Fibroblast of lung (primary cell): ENCODE measurements at places on chromosomes 11 and 22. TPM values are rescaled to one million over a fixed set of nuclear protein-coding genes. Genes with fewer than 3 reads are reported as not detected.

GRCh38 chr11:78201096-78201818 is 12.5 kb downstream of the USP35 start:
- DNase-seq = no peak
- no peak overlapping the region for H3K4me3 ChIP-seq
- H3K36me3 ChIP-seq = peaks cover 18% of the 10 kb centered on the region
- H3K27me3 ChIP-seq = no peaks in the 10 kb centered on the region
- no peaks in the 10 kb centered on the region for H3K4me1 ChIP-seq

GRCh38 chr22:44000123-44000522 is 24.0 kb upstream of the PARVB start:
- no peak overlapping the region for H3K27ac ChIP-seq
- no peaks in the 10 kb centered on the region for H3K27me3 ChIP-seq
- H3K4me3 ChIP-seq = no peak overlapping the region
- peaks cover 7% of the 10 kb centered on the region for H3K36me3 ChIP-seq

- H3K4me3 ChIP-seq = no peak overlapping the region
- no peaks in the 10 kb centered on the region for H3K36me3 ChIP-seq
- no peak for DNase-seq
- H3K4me1 ChIP-seq = no peaks in the 10 kb centered on the region
- no peak overlapping the region for H3K27ac ChIP-seq
Measured at GRCh38 chr11:31798554-31799434, 12.3 kb downstream of the PAX6 start.

DNA sequence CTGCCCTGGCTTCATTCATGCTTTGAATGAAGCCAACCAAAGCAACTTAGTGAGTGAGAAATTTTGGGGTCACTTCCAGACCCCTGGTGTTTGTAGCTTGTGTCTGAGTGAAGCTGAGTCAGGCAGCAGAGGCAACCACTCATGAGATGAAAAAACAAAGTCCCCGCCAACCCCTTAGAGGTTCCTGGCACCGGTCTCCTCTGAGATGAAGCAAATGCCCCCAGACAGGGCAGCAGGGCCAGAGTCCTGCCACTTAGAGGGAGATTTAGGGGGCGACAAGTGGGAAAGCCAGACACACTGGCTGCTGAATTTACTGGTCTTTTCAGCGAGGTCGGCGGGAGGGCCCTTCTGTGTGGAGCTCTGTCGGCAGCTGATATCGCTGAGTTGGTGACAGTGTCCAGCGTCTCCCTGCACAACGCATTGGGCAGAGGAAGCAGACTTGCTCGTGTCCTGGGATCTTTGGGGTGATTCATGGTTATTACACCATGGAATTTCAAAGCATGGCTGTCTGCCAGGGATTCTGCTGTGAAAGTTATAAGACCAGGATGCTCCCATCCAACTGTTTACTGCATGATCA is 482.6 kb downstream of the MIAT start:
- H3K27me3 ChIP-seq = no peaks in the 10 kb centered on the region
- peaks cover 9% of the 10 kb centered on the region for H3K4me1 ChIP-seq
- no peak overlapping the region for H3K27ac ChIP-seq
- H3K4me3 ChIP-seq = no peak overlapping the region
- DNase-seq = peak; percentile 90

- peak; percentile 58 for DNase-seq
- H3K27ac ChIP-seq = no peak overlapping the region
- H3K27me3 ChIP-seq = peaks cover 44% of the 10 kb centered on the region
- H3K4me3 ChIP-seq = peak overlapping the region; percentile 34
- no peaks in the 10 kb centered on the region for H3K36me3 ChIP-seq
- H3K4me1 ChIP-seq = no peaks in the 10 kb centered on the region
Measured at GRCh38 chr11:43574949-43575912, 105.3 kb upstream of the HSD17B12 start.

- H3K27me3 ChIP-seq = no peaks in the 10 kb centered on the region
- H3K4me3 ChIP-seq = no peak overlapping the region
- DNase-seq = no peak
- H3K27ac ChIP-seq = no peak overlapping the region
Measured at GRCh38 chr11:54558919-54559318, 44.9 kb downstream of the OR4C46 start.

DNA sequence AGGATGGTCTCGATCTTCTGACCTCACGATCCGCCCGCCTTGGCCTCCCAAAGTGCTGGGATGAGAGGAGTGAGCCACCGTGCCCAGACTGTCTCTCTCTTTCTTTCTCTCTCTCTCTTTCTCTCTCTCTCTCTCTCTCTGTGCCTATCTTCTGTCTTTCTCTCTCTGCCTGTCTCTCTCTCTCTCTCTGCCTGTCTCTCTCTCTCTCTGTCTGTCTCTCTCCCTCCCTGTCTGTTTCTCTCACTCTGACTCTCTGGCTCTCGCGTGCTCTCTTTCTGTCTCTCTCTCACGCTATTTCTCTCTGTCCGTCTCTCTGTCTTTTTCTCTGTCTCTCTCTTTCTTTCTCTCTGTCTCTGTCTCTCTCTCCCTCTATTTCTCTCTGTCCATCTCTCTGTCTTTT is 3911.2 kb upstream of the OR11H1 start:
- no peak for DNase-seq
- no peaks in the 10 kb centered on the region for H3K36me3 ChIP-seq
- no peak overlapping the region for H3K27ac ChIP-seq
- no peak overlapping the region for H3K4me3 ChIP-seq
- no peaks in the 10 kb centered on the region for H3K4me1 ChIP-seq

DNA sequence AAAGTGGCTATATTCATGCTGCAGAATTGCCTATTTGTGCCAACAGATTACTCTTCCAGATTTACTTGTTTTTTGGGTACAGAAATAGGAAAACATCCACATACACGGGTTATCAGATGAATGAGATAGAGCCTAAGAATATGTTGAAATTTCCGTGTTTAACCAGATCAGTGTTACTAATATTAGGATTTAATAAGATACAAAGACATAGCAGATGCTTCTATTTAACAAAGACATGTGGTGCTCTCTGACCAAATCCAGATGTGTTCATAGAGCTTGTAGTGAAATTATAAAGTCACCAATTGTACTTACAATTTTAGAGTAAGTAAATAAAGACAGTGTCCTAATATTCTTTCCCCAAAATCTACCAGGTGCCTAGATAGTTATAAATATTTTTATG is 208.0 kb downstream of the CASP12 start:
- no peak overlapping the region for H3K27ac ChIP-seq
- peaks cover 2% of the 10 kb centered on the region for H3K4me1 ChIP-seq
- H3K36me3 ChIP-seq = no peaks in the 10 kb centered on the region
- no peak overlapping the region for H3K4me3 ChIP-seq

- DNase-seq = no peak
- peaks cover 12% of the 10 kb centered on the region for H3K4me1 ChIP-seq
- peak overlapping the region; percentile 70 for H3K27ac ChIP-seq
Measured at GRCh38 chr11:62613291-62613778, 278 bp downstream of the ROM1 start.

- no peaks in the 10 kb centered on the region for H3K4me1 ChIP-seq
- H3K27me3 ChIP-seq = no peaks in the 10 kb centered on the region
- DNase-seq = no peak
- peaks cover 14% of the 10 kb centered on the region for H3K36me3 ChIP-seq
- no peak overlapping the region for H3K4me3 ChIP-seq
- no peak overlapping the region for H3K27ac ChIP-seq
Measured at GRCh38 chr22:19440411-19441195, 6.9 kb downstream of the C22orf39 start.

DNA sequence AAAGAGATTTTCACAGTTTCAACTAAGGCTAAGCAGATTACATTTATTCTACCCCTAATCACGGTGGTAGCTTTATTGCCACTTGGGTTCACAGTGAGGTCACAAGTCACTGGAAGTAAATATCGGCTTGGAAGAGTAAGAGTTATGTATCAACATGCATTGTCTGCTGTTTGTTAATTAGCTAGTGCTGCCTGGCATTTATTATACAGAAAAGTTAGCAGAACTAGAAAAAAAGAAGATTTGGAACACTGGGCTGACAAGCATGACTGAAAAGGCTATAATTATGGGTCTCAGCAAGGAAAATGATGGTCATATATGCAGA is 13.7 kb upstream of the RAB38 start:
- no peaks in the 10 kb centered on the region for H3K36me3 ChIP-seq
- H3K27me3 ChIP-seq = no peaks in the 10 kb centered on the region
- no peak overlapping the region for H3K27ac ChIP-seq
- H3K4me3 ChIP-seq = no peak overlapping the region
- no peak for DNase-seq

GRCh38 chr11:394034-394857 is at the start of gene PKP3:
PKP3 (plus strand) TSS chr11:394209; CDS start chr11:394293, 84 bp downstream.
- H3K4me3 ChIP-seq = no peak within 1 kb of the TSS
- no peaks in the 10 kb centered on the region for H3K36me3 ChIP-seq
- H3K27me3 ChIP-seq = no peaks in the 10 kb centered on the region
- H3K4me1 ChIP-seq = peaks cover 10% of the 10 kb centered on the region
- no peak within 1 kb of the TSS for H3K27ac ChIP-seq
- DNase-seq = peak; percentile 67

DNA sequence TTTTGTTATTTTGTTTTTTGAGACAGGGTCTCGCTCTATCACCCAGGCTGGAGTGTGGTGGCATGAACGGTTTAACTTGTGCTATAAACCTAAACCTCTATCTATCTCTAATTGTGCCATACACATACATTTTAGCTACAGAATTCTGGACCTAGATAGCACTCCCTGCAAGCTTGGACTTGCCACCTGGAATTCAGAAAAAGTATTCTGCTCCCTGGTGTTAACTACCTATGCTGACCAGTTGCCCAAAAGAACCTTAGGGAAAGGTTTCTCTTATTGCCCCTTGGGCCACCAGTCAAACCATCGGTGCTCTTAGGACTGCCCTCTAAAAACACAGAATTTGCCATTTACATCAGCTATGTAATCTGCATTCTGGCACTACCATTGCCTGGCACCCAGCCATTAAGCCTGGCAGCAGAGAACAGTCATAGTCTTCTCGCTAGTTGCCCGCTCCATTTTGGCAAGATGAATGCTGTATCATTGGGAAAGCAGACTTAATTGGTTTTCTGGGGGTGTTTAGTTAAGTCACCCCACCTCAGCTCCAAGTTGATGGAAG is 55.3 kb downstream of the ETS1 start:
- no peak for DNase-seq
- no peak overlapping the region for H3K27ac ChIP-seq
- peaks cover 7% of the 10 kb centered on the region for H3K4me1 ChIP-seq

DNA sequence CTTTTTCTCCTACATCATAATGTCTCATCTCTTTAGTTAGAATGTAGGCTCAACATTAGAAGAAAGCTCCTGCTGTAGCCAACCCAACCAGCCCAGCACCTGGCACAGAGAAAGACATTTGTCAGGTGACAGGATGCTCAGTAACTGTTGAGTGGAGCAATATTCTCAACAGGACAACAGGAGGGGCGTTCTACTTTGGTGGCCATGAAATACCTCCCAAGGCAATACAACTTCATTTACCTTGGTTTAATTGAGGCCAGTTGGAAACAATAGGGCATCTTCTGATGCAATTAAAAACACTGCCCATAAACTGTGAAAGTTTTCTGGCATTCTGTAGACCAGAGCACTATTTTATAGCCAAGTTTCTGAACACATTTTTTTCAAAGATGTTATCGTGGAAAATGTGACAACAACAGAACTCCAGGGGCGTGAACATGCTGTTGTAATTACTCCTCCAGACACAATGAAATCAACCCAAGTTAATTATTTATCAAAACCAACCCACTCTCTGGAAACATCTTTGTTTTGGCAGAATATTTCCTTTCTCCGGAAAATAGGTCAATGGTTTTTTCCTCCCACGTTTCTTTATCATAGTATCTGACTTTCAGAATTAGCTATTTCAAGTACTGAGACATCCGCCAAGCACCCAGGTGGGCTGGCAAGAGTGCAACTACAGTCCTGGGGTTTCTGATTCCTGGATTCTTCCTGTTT is 538.1 kb downstream of the SOX6 start:
- H3K27me3 ChIP-seq = no peaks in the 10 kb centered on the region
- H3K27ac ChIP-seq = no peak overlapping the region
- H3K36me3 ChIP-seq = no peaks in the 10 kb centered on the region
- DNase-seq = peak; percentile 42
- no peak overlapping the region for H3K4me3 ChIP-seq
- H3K4me1 ChIP-seq = peaks cover 2% of the 10 kb centered on the region

DNA sequence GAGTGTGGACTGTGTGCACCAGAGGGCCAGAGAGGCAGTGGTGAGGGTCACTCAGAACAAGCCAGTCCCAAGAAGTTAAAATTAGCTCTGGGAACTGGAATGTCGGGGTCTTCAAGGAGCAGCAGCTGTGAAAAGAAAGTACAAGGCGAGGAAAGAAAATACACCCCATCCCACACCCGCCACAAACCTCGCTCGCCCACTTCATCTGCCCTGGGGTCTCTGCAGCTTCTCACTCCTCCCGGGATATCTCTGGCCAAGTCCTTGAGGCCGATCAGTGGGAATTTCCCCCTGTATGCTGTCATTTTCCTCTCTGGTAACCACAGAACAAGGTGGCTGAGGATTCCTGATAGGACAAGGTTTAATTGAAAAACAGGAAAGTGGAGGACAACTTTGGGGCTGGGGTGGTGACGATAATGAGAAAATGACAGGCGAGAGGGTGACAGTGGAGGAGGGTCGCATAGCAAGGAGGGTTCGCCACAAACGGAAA is 36.3 kb upstream of the TIMP3 start:
- H3K4me3 ChIP-seq = no peak overlapping the region
- no peak for DNase-seq
- no peaks in the 10 kb centered on the region for H3K27me3 ChIP-seq
- H3K27ac ChIP-seq = no peak overlapping the region
- H3K4me1 ChIP-seq = peaks cover 13% of the 10 kb centered on the region

DNA sequence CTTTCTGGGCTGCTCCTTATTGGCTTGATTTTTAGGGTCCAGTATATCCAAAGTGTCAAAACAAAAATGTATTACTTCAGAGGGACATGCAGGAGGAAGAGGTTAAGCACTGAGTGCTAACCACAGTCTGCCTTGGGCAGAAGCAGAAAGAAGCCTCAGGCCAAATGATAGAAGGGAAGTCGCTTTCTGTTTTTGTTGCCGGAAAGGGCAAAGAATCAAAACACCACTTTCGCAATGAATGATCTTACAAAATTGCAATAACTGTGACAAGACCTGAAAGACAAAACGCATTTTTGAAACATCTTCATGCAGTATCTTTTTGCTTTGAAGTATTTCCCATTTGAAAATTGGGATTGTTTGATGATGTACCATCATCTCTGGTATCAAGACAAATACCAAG is 70.1 kb upstream of the PICALM start:
- H3K27ac ChIP-seq = no peak overlapping the region
- H3K4me1 ChIP-seq = no peaks in the 10 kb centered on the region
- DNase-seq = no peak
- no peaks in the 10 kb centered on the region for H3K27me3 ChIP-seq
- no peak overlapping the region for H3K4me3 ChIP-seq
- no peaks in the 10 kb centered on the region for H3K36me3 ChIP-seq

DNA sequence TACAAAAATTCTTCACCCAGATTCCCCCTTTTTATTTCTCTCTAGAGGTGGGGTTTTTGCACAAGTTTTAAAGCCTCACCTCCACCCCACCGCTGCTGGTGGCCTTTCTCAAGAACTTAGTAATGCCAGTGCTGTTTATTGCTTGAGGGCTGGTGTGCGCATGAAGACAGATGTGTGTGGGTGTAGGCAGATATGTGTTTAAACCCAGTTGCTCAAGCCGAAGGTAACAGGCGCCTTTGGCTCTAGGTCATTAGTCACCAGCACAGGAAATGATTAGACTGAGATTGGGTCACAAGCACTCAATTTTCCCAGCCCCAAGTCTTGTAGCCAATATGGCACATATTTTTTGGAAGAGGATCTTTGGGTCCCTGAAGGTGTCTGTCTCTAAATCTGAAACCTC is 2.7 kb upstream of the CLMP start:
- no peak overlapping the region for H3K4me3 ChIP-seq
- no peak overlapping the region for H3K27ac ChIP-seq
- peak; percentile 82 for DNase-seq
- H3K27me3 ChIP-seq = no peaks in the 10 kb centered on the region

FAM83F gene
- under 0.01 TPM in 1 of 2 replicates, not detected in the other for total RNA-seq

SDHD gene
- 186 and 203 TPM in 2 replicates for total RNA-seq

IL10RA gene
- total RNA-seq = 0.17 and 0.26 TPM in 2 replicates

LRRC10B gene
- total RNA-seq = under 0.01 and 0.17 TPM in 2 replicates

APOL5 gene
- total RNA-seq = not detected in 2 replicates

APOBEC3H gene
- 0.26 and 1.3 TPM in 2 replicates for total RNA-seq
